ENCODE measurements at places on chromosomes 2 and 18.

DNA sequence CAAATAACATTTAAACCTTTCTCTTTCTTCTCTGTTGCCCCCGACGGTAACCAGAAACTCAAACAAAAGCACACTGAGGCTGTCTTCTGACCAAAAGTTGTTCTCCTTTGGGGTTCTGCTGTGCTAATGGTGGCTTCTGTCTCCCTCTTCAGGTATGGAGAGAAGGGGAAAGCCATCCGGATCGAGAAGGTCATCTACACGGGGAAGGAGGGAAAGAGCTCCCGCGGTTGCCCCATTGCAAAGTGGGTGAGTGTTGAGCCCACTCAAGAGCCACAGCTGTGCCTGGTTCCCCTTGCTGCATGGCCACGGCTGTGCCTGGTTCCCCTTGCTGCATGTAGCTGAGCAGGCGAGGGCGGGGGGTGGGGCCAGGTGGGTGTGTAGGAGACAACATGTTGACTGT is 67.4 kb downstream of the BOLA3 start:
- no peak for DNase-seq

- no peak for DNase-seq
These were observed 111.2 kb downstream of the PMAIP1 start for GRCh38 chr18:60010984-60011383.

- peak; percentile 55 for DNase-seq
These were observed 99.0 kb downstream of the ZFP36L2 start for GRCh38 chr2:43127208-43127940.

DNA sequence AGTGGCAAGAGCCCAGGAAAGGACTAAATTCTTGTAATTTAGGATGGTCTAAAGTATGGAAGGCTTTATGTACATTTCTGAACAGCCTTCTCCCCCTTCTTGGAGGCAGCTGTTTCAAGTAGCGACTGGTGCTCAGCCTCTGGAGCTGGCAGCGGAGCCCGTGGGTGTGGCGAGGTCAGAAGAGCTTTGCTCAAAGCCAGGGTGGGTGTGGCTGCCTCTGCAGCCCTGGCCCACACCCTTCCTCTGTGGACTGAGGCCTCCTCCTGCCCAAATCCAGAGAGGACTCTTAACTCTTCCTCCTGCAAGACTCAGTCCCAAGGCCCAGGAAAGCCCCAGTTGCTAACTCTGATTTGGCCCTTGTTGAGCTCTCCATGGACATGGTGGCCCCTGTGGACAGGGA is 202.1 kb upstream of the REV1 start:
- no peak for DNase-seq

- DNase-seq: no peak
These were observed 1101.4 kb downstream of the CBLN2 start for GRCh38 chr18:71442731-71443141.

DNA sequence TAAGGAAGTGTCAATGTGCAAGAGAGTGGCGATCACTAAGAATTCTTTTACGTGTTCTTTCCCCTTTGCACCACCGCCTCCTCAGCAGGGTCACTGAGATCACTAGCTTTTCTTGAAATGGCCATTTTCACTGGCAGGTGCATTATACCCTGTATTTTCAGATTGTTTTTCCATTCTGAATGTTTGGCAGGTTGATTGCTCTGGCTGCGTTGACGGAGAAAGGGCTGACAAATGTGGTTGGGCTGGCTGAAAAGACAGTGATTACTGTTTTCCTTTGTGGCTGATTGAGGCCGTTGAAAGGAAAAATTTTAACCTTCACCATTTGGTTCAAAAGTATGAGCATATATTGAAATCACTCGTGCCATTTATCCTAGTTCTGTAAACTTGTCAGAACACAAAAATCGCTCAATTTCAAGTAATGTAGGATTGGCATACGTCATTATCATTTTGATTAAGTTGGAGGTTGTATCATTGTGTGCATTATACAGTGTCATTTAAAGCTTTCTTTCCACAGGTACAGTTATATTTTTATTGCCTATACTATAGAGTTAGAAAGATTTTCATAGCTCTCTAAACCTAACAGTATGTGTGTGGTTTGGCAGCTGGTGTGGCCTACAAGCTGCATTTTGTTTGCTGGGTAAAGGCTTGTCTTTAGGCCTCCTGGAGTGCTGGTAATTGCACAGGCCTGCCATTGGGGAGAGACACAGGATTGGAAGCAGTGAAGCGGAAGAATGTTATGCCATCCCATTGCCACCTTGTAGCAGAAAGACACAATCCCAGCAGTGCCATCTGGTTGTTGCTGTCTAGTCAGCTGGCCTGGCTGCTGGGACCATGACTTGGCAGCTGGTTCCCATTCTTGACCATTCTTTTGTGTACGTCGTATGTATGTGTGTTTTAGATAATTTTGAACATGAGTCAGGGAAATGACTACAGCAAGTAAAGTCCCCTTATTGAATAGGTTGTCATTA is 36.7 kb downstream of the DYNC1I2 start:
- DNase-seq: no peak

DNA sequence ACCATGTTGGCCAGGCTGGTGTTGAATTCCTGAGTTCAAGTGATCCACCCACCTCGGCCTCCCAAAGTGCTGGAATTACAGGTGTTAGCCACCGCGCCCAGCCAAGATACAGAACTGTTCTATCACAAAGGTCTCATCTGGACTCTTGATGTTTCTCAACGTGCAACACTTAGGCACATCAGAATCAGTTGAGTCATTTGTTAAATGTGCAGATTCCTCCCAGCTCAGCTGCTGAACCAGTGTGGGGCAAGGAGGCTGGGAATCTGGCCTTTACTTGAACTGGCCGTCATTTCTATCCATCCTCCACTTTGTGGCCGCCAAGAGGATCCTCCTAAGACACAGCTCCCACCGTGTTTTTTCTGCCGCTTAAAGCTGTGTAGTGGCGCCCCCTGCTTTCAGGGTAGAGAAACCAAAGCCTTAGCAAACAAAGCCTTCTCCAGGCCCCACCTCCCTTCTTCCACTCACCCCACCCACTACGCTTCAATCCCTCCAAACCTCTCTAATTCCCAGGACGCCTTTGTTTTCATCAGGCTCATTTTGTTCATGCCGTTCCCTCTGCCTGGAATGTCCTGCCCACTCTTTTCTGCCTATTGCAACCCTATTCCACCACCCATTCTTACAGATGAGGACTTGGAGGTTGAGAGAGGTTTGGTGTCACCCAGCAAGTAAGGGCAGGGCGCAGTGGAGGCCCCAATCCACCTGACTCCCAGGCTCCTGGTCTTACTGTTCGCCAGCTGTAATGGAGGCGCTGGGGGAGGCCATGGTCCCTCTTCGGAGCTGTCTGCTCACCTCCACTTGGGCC is 776 bp upstream of the SPEG start:
- DNase-seq: no peak

- no peak for DNase-seq
These were observed 410.0 kb upstream of the KCNH7 start for GRCh38 chr2:163248376-163249253.

- no peak for DNase-seq
These were observed 30.6 kb upstream of the PPP1R1C start for GRCh38 chr2:181955010-181955409.

DNA sequence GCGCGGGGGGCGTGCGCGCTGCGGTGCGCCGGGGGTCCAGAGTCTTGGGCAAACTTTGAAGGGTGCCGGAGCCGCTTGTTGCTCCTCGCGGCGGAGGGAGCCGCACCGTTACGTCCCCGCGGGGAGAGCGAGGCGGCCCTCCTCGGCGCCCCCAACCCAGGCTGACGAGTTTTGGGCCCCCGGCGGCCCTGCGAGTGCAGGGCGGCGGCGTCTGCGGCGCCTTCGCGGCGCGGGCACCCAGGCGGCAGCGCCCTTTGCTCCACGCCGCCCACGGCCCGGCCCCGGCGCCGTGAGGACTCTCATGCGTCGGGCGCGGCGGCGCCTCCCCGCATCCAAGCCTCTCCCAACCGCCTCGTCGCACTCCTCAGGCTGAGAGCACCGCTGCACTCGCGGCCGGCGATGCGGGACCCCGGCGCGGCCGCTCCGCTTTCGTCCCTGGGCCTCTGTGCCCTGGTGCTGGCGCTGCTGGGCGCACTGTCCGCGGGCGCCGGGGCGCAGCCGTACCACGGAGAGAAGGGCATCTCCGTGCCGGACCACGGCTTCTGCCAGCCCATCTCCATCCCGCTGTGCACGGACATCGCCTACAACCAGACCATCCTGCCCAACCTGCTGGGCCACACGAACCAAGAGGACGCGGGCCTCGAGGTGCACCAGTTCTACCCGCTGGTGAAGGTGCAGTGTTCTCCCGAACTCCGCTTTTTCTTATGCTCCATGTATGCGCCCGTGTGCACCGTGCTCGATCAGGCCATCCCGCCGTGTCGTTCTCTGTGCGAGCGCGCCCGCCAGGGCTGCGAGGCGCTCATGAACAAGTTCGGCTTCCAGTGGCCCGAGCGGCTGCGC is 814 bp downstream of the FZD7 start:
- no peak for DNase-seq

DNA sequence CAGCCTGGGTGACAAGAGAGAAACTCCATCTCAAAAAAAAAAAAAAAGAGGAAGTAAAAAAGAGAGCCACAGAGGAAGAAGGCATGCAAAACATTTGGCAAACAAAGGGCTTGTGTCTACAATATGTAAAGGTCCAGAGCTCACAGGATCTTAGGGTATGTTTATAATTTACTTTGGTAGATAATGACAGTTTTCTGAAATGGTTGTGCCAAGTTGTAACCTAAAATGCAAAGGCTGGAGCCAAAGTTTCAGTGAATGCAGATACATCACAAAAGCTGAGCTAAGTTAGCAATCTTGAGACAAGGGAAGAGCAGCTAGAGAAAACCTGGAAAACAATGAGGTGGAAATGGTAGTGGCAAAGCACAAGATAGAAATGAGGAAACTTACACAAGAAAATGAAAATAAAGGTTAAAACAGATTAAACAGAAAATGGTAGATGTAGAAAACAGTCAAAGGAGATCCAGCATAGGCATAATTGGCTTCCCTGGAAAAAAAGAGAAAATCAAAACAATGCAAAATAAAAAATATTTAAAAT is 77.5 kb upstream of the HK2 start:
- no peak for DNase-seq

- DNase-seq: no peak
These were observed 683 bp upstream of the DNAJC27 start for GRCh38 chr2:24972315-24972961.

GRCh38 chr2:232521959-232522622 is 1.9 kb downstream of the PRSS56 start:
- peak; percentile 41 for DNase-seq

- no peak for DNase-seq
These were observed 100.9 kb upstream of the NEUROD1 start for GRCh38 chr2:181781078-181781786.

- no peak for DNase-seq
These were observed 85.4 kb downstream of the MEP1B start for GRCh38 chr18:32275221-32275620.

- no peak for DNase-seq
These were observed 158.1 kb upstream of the VRK2 start for GRCh38 chr2:57888463-57888862.

- DNase-seq: no peak
These were observed 69.7 kb upstream of the NRP2 start for GRCh38 chr2:205612636-205613035.

DNA sequence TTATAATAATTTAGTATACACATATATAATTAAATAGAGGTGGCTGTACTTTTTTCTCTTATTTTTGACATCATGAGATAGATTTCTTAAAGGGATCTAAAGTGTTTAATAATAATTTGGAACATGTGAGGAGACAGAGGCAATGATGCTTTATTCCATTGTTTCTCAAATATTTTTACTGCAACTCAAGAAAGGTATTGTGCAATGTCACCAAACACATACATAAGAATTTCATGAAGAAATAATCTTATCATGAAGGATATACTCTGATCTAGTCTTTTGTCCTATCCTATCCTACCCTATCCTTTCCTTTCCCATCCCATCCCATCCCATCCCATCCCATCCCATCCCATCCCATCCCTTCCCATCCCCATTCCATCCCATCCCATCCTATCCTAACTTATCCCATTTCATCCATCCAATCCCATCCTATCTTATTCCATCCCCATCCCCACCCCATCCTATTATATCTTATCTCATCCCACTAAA is 232.1 kb upstream of the SMIM21 start:
- DNase-seq: no peak

DNA sequence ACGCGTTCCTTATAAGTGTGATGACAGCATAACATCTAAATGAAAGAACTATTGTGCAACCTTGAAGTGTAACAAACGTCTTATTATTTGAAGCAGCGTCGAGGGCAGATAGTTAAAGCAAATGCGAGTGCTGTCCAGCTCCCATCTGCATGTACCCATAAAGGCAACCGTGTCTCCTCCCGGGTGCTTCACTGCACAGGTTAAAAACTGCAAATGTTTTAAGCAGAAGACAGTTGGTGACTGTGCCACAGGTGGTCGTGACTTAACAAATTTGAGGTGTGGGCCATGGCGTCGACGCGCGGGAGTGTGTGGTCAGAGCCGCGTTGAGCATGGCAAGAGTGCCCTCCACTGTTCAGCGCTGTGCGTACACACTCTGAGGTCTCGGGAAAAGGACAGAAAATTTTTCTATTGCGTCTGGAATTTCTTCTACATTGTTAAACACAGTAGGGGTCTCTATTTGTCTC is 6.4 kb downstream of the SALL3 start:
- DNase-seq: no peak

DNA sequence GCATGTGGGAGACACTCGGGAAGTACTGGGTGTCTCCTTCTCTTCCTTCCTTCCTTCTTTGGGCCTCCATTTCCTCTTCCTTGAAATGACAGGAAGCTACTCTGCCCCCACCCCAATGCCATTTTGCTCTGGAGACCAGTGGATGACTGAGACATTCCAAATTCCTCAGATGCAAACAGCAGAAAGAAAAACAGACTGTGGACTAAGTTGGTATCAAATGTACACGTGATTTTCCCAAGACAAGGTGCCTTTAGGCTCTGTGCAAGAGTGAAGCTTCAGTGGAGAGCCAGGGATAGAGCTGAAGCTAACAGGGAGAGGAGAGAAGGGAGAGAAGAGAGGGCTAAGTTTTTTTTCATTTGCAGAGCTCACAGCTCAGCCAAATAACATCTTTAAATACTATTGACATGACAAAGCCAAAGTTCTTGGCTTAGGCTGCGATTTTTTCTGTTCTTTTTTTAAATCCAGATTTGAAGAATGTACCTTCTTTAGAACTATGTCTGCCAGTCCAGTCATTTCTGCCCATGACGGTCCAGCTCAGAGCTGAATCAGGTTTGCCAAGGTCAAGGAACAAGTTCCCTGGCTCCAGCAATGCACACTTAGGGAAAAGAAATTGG is 84.5 kb upstream of the LCLAT1 start:
- no peak for DNase-seq

GRCh38 chr2:53545604-53546003 is 222.0 kb upstream of the CHAC2 start:
- DNase-seq: no peak

DNA sequence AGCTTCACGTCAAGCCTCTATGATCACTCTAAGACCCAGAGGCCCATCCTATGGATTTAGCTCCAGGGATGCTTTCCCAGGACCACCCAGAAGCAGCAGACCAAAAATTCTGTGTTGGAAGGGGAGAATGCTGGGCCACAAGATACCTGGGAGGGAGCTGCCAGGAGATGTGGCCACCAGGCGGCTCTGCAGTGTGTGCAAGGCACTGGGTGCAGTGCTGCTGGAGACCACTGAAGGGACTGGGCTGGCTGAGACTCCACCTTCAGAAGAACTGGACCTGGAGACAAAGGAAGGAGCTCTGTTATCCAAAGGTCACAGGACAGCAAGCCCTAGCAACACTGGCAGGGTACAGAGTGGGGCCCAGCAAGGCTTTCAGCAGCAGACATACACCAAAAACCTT is 34.0 kb downstream of the KANSL3 start:
- DNase-seq: no peak
